Naive thymus-derived CD8-positive, alpha-beta T cell (primary cell): ENCODE measurements at places on chromosomes 3 and 15.

GRCh38 chr3:135926664-135927063, 38.9 kb upstream of the PPP2R3A start:
- no peak for DNase-seq

GRCh38 chr3:178182337-178182779, 353.9 kb upstream of the KCNMB2 start:
- no peak for DNase-seq

DNA sequence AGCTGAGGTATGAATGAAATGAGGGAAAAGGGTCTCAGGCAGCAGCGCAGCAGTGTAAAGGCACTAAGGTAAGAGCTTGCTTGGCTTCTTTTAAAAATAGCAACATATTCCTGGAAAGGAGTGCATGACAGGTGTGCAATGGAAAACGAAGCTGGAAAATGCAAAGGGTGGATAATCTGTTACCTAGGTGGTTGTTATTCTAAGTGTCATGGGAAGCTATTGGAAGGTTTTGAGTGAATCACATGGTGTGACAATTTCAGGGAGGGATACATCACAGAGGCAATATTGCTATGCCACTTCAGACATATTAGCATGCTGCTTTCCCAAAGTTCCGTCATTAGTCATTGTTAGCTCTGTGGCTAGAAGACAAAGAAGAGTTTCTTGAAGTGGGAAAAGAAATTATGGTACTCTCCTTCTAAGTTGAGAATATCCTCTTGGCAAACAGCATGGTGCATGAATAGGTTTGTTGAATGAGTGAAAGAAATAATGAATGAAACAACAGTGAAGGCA, 28.7 kb upstream of the TMEM45A start:
- no peak for DNase-seq

DNA sequence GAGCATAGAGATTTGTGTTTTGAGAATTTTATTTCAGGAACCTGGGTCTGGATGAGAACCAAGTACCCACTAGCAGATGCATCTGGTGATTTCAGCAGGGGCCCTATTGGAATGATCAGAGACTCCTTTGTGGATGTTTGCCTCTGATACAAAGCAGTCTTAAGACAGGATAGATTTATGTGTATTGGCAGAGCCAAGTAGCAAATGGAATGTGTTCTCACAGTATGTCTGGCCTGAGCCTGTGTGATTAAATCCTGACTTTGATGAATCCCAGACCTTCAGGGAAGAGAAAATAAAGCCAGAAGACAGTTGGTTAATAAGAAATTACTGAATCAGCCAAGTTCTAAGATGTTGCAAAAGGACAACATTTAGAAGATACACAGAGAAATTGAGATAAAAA, 755.5 kb upstream of the SEMA6D start:
- DNase-seq: no peak

GRCh38 chr3:157099326-157100095, 60.4 kb downstream of the CCNL1 start:
- no peak for DNase-seq

- no peak for DNase-seq
These were observed 481.4 kb upstream of the THBS1 start for GRCh38 chr15:39099524-39099923.

DNA sequence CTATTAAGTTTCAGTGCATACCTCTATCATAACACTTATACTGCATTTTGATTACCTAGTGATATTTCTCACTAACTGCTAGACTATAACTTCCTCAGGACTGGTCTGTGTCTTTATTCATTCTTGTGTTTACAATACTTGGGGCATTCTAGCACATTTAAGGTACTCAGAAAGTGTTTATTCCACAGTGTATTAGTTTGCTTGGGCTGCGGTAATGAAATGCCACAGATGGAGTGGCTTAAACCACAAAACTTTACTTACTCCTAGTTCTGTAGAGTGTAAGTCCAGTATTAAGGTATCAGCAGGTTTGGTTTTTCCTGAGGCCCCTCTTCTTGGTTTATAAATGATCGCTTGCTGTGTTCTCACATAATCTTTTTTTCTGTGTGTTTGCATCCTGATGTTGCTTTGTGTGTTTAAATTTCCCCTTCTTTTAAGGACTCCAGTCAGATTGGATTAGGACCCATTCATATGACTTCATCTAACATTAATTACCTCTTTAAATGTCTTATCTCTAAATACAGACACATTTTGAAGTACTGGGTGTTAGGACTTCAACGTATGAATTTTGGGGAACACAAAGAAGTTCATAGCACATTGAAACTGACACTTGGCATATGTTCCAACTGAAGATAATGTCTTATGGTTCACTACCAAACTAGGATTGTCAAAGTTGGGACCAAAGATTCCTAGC, 23.9 kb downstream of the RNF111 start:
- no peak for DNase-seq
